ENCODE measurements at places on chromosomes 5 and 9.

DNA sequence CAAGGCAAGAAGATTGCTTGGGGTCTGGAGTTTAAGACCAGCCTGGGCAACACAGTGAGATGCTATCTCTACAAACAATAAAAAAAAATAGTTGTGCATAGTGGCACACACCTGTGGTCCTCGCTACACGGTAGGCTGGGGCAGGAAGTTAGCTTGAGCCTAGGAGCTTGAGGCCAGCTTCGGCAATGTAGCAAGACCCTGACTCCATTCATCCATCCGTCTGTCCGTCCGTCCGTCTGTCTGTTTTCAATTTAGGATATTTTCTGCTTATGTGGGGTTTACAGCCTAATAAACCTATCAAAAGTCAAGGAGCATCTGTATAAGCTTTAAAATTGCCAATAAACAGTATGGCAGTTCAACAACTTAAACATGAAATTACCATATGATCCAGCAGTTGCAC lies 19.7 kb downstream of the HMGCR start:
- DNase-seq: no peak

DNA sequence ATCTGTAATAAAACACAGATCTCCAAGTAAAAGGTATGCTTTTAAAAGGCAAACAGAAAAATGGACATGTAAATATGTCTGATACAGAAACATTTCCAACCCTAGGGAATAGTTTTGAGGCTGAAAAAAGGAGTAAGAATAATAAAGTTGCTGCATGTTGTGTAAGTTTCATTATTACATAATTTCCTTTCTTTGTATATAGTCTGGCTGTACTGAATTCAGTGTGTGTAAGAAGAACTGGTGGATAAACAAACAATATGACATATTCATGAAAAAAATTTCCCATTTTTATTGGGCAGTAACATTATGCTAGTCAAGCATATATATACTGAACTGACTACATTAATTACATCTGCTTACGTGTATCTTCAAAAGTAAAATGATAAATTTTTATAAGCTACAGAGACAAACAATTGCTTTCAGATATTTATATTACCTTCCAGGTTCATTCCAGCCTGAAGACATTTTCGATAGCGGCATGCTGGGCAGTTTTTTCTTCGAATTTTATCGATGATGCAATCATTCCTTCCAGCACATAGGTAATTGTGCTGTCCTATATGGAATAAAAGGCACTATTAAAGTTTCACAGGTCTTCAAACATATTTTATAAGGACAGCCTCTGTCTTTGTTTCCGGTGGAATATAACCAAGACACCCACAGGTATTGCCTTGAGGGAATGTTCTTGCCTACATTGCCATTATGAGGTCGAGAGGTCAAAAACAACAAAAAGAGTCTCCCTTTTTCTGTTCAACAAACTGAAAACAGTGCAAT lies 93.6 kb downstream of the NR3C1 start:
- DNase-seq: no peak

GRCh38 chr5:116448450-116448849 lies 126.2 kb downstream of the SEMA6A start:
- no peak for DNase-seq

- DNase-seq: no peak
Observed at GRCh38 chr5:82754759-82755158, 322.4 kb downstream of the TMEM167A start.

GRCh38 chr5:106258591-106259125 lies 1412.1 kb downstream of the EFNA5 start:
- no peak for DNase-seq

DNA sequence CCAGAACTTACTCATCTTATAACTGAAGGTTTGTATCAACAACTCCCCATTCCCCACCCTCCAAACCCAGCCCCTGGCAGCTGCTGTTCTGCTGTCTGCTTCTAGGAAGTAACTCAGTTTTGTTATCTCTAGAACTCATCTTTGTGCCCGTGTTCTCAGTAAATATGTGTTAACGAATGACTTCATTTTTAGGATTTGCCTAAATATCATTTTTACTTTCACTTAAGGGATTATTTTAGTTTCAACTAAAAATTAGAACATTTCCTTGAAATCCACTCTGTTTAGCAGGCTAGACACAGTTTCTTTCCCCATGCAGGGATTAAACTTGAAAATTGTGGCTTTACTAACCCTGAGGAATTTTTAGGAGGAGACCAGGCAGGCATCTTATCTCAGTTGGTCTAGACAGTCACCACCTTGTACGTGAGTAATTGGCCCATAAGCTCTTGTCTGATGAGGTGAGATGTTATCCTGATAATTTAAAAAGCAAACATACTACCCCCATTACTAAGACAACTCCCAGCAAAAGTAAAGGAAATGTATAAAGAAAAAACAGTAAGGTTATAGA lies 68.2 kb upstream of the TNFAIP8 start:
- DNase-seq: no peak

- no peak for DNase-seq
Observed at GRCh38 chr5:73948720-73949119, 322.7 kb downstream of the ARHGEF28 start.

- DNase-seq: no peak
Observed at GRCh38 chr9:5265939-5266338, 34.7 kb downstream of the INSL4 start.

DNA sequence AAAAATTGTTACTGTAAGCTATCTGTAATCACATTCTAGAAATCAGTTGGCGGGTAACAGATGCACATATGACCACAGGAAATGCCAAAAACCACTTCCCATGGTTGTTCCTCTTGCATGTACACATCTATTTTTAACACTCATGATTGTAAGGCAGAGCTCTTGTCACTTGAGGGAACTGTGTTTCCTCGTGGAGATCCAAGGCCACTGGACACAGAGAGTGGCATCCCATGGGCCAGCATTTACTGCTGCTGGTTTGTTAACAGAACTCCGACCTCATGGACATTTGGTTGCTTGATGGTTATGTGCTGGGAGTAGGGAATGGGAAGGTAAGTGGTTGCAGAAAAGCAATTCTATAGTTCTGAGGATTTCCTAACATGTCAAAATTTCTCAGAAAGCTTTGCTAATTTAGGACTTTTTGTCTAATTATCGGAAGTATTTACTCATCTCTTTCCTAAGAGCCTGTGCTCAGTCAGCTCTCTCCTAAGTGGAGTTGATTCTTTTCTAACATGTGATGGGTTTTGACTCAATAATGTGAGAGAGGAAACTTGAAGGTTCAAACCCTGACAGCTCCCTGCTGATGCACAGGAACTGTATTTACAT lies 202.0 kb upstream of the NR3C1 start:
- DNase-seq: no peak

DNA sequence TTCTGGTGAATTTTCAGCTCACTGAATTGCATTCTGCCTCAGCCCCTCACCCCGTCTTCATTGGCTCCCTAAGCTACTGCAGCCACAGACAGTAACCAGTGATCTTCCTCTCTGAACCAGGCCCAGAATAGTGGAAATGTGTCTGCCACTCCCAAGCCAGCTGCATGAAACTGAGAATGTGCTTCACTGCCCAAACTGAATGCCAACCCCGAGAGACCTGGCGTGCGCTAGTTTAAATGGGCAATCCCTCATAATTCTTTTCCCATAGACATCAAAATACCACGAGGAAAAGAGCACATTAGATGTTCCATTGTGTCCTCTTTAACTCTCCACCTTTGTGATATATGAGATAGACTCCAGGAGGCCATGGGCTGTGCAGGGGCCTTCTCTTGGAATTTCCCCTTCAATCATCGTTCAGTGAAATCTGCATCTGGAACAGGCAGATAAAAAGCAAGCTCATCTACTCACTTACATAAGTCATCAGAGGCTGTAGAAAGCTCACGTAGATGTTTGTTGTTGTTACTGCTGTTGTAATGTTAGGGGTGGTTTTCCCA lies 320.2 kb downstream of the NFIB start:
- no peak for DNase-seq

- no peak for DNase-seq
Observed at GRCh38 chr9:13688990-13689600, 409.6 kb upstream of the MPDZ start.

DNA sequence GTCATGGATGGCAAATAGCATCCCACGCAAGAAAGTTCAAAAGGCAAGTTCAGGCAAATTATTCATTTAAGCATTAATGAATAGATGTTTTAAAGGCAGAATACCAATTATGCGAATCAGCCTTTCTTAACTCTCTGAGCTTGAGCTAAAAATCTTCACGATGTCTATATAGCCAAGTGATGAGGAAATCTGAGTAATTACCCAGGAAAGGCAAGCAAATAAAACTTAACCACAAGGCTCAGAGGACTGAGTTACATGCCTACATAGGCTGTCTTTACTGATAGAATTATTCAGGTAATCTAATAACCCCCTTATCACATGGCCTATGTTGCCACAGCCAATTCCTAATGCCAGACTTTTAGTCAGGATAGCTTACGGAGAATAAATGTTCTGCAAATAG lies 120.8 kb upstream of the MTAP start:
- DNase-seq: no peak

GRCh38 chr9:16532681-16533450 lies 337.6 kb downstream of the BNC2 start:
- no peak for DNase-seq

- peak; percentile 39 for DNase-seq
Observed at GRCh38 chr9:84140535-84141101, 160.0 kb downstream of the RMI1 start.

DNA sequence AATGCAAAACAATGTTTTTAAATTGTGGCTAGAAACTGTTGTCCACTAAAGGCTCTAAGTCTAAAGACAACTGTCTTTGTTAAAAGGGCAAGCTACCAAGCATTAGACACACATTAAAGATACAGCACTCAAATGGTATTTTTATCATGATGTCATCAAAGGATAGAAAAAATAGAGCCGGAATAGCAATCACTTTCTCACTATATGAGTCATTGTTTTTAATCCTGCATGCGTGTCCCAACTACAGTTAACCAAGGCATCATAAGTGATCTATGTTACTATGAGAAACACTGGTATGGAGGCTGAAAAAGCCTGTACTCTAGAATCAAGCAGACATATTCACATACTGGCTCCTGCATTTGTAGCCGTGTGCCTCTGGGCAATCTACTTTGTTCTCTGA lies 1.9 kb upstream of the PJA2 start:
- DNase-seq: peak; percentile 2

GRCh38 chr5:74352256-74352655 lies 288.3 kb downstream of the ENC1 start:
- DNase-seq: no peak

- DNase-seq: peak; percentile 6
Observed at GRCh38 chr5:123344816-123345426, 78.3 kb downstream of the CEP120 start.

- DNase-seq: no peak
Observed at GRCh38 chr5:99926463-99926862, 608.7 kb upstream of the FAM174A start.

DNA sequence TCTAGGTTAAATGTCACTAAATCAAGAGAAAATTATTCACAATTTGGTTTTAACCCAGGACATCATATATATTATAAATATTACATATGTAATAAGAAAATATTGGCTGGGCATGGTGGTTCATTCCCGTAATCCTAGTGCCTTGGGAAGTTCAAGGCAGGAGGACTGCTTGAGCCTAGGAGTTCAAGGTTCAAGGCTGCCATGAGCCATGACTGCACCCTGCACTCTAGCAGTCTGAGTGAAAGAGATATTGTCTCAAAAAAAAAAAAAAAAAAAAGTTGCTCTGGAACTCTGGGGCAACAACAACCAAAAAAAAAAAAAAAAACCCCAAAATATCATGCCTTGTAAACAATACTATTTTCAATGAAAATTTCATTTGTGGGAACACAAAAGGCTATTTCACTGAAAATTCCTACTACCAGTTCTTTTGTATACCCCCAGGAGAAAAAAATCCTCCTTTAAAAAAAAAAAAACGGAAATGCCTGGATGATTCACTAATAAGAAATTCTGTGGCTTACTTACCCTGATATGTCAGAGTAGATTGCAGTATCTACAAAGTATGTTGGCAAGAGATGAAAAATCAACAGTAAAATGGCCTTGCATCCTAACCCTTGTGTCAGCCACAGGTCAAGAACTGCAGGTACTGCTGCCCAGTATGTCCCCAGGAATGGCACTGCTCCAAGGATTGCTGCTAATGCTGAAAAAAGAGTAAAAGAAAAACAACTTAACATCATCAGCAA lies 22.6 kb upstream of the CTNNAL1 start:
- no peak for DNase-seq

GRCh38 chr9:112032743-112033142 lies 136.1 kb downstream of the UGCG start:
- DNase-seq: no peak

DNA sequence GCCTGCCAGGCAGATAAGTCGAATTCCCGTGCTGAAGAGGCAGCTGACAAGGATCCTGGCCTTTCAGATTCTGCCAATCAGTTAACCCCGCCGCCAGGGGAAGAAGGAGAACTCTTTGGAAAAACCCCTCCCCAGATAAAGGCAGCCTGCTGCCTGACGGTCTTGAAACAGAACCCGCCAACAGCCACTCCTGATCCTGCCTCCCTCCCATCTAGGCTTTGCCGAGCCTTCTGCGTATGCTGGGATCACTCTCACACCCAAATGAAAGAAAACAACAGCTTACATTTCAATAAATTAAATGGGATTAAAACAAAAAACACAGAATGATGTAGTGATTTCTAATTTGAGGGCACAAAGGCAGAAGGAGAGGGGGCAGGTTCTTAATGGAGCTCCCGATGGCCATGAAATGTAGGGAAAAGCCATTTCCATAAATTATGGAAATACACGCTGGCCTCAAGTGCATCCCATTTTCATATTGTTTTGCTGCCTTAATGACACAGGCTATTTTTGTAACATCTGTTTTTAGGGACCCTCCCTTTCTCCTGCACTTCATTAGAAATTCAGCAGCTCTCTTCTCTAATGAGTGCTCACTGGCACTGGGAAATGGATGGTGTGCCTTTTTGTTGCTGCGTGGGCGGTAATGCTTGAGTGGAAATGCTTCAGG lies 319.1 kb downstream of the MED10 start:
- no peak for DNase-seq

GRCh38 chr9:17318821-17319320 lies 184.0 kb downstream of the CNTLN start:
- no peak for DNase-seq

DNA sequence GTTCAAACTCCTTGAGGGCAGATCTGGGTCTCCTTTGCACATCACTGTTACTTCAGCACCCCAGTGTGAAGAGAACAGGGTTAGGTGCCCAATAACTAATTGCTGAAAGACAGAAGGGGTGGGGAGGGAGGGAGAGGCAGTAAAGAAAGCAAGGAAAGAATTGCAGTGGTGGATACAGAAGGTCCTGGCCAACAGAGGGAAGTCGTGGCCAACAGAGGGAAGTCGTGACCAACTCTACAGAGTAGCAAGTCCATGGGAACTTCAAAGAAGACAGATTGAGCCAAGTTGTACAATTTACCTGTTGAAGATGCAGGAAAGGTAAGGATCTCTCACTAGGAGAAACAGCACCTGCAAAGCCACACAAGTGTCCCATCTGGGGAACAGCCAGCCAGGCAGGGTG lies 27.0 kb downstream of the CCNJL start:
- DNase-seq: no peak

- no peak for DNase-seq
Observed at GRCh38 chr5:121979691-121980090, 17.9 kb downstream of the SRFBP1 start.

GRCh38 chr5:3827624-3828023 lies 232.0 kb downstream of the IRX1 start:
- no peak for DNase-seq
